ENCODE measurements at places on chromosomes 3 and 15.
A peak's percentile ranks its signal among the peaks of the same experiment; 100 is the strongest.

DNA sequence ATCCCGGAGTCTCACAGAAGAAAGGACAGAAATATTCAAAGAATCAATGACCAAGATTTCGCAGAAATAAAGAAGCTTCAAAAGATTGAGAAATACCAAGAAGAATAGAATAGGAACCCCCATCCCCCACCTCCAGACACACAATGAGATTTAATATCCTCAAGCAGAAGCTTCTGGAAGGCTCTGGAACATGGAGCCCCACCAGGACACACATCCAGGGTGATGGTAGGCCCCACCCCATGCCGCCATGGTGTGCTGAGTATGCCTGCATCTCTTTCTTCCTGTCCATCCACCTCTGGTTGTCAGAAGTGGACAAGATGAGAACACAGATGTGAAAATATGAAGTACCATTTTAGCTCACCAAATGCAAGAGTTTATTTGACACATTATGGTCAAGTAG is 19.3 kb downstream of the PRR23E start:
- no peak for DNase-seq

GRCh38 chr3:4078903-4079302 is 224.3 kb upstream of the SETMAR start:
- DNase-seq, result no peak

GRCh38 chr15:53811530-53811929 is 52.1 kb upstream of the WDR72 start:
- DNase-seq, result no peak

- peak; percentile 94 for DNase-seq
These were observed at the start of gene ZNF502 for GRCh38 chr3:44712455-44713075. ZNF502 (plus strand) TSS chr3:44712660; CDS start chr3:44720262, 7,602 bp downstream.

DNA sequence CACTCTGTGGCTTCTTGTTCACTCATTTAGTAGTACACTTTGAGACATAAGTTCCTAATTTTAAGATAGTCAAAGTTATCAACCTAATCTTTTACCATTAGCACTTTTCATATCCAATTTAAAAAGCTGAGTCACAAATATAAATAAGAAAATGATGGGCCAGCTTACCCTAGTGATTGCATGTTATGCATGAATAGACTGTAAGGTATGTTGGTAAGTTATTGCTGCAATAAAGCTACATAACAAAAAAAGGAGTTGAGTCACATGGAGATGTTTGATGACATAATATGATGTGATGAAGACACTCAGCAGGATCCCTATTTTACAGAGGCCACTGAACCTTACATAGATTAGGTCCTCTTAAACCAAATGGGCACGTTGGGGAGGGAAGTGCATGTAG is 161.3 kb downstream of the OCA2 start:
- no peak for DNase-seq

GRCh38 chr15:87575896-87576473 is 680.6 kb downstream of the NTRK3 start:
- DNase-seq, result no peak

- no peak for DNase-seq
These were observed 13.6 kb upstream of the TATDN2 start for GRCh38 chr3:10234526-10235230.

GRCh38 chr15:56243163-56244037 is at the start of gene RFX7:
RFX7 (minus strand) TSS chr15:56243879; CDS start chr15:56243285, 594 bp downstream.
- DNase-seq, result peak; percentile 84

- no peak for DNase-seq
These were observed 1.7 kb upstream of the GPR62 start for GRCh38 chr3:51953445-51953844.

GRCh38 chr3:141306276-141306675 is 62.0 kb upstream of the ZBTB38 start:
- DNase-seq, result no peak

Measured in femur (tissue), 1 donor.